Stimulated activated CD4-positive, alpha-beta T cell treated with anti-CD3 and anti-CD28 coated beads, Interleukin-1b, Interleukin-23, amount 100 ng/mL, for 1 hour (primary cell): ENCODE measurements at places on chromosomes 13 and 19.

GRCh38 chr19:18368504-18369222 lies 17.3 kb upstream of the GDF15 start:
- no peak for DNase-seq

DNA sequence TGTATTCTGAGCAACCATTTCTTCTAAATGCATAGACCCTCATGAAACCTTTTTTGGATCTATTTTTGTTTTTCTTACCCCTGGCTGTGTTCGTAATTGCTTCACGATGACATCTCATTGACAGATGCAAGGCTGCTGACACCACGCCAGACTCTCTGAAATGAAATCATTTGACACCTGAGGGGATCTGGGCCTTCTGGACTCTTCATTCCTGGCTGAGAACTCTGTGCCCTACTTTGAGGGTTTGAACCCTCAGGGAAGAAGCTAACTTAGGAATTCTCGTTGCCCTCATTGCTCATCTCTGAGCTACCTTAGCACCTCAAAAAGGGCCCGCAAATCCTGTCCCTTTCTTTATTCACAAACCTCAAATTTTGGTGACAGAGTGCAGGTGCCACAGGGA lies 40.5 kb upstream of the NBEA start:
- DNase-seq, result no peak

DNA sequence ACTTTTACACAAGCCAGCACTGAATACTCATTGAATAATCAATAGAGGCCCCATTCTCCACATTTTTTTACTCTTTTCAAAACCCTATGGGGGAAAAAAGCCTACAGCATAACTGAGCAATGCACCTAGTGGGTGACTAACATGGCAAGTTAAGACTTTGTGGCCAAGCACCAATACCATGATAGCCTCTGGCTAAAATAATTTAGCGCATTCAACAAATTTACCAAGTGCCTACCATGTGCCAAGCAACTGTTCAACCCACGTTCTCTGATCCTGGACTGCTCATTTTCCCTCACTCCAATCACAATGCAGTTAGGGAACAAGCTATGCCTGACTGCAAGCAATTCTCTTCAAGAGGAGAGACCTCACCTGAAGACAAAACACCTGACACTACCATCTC lies 3.0 kb downstream of the ANKRD10 start:
- DNase-seq, result no peak

- no peak for DNase-seq
Measured at GRCh38 chr13:95343944-95344343, 42.7 kb upstream of the ABCC4 start.

GRCh38 chr13:46382224-46382623 lies 4.8 kb downstream of the RUBCNL start:
- DNase-seq, result no peak

DNA sequence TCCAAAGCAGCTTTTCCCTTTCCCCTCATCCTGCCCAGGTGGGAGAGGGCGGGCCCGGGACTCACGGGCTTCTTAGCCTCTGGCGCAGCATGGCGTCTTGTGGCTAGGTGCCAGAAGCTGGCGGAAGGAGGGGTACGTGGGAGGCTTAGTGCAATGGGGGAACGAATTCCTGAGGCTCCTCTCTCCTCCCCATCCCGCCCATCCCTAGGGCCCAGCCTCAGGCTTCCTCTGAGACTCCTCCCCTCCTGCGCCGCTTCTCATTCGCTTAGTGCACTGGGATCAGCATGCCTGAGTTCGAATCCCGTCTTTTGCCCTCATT lies 297.8 kb downstream of the ZNF536 start:
- DNase-seq, result no peak

- DNase-seq, result no peak
Measured at GRCh38 chr19:10520652-10521318, 3.5 kb upstream of the S1PR5 start.

DNA sequence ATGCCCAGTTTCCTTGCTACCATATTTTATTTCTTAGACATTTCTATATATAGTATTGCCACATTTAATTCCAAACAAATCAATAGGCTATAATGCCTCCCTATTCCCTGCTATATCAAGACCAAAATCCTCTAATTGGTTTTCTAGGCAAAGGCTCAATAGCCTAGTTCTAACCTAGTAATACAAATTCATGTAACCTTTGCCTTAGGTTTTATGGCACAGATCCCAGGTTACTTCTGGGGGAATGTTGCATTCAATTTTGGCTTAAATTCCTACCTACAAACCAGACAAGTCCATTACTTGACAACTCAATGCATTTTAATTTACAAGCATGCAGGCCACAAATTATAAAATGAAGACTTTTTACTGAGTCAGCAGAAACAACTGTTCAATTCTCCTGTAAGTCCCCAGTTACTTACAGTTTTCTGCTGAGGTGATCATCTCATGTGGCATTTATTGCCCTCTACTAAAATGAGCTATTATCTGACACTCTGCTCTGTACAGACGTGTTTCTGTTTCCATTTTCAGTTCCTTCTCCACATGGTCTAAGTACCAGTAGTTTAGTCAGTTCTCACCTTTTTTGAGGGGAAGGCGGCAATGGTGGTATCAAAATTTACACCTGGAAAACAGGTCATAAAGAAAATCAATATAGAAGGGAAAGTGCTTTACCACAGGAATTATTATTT lies 11.7 kb downstream of the KCNRG start:
- no peak for DNase-seq

- DNase-seq, result no peak
Measured at GRCh38 chr19:27694361-27695055, 1518.4 kb downstream of the UQCRFS1 start.

DNA sequence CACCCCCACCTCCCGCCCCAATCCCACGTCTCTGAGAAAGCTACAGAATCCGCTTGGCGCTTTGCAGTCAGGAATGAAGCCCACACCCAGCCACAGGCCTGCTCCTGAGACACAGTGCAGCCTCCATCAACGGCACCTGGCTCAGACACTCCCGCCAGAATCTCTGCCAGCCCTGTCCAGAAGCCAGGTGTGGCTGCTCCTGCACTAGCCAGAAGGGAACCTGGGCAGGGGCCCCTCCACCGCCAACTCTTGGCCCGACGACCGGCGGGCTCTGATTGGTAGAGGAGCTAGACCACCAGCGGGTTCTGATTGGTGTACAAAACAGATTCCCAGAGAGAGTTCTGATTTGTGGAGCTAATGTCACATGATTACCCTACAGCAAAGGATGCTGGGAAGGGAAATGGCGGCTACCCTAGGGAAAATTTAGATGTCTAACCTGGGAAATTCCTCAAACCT lies 2.9 kb upstream of the PPP6R1 start:
- DNase-seq, result no peak

GRCh38 chr19:35254341-35255297 lies 5.8 kb downstream of the LSR start:
- DNase-seq, result no peak

- no peak for DNase-seq
Measured at GRCh38 chr13:99564386-99564785, 63.1 kb downstream of the TM9SF2 start.
